A549 (cell line): ENCODE measurements at places on chromosomes 12 and 14. TPM values are rescaled to one million over a fixed set of nuclear protein-coding genes. Genes with fewer than 3 reads are reported as not detected.

DNA sequence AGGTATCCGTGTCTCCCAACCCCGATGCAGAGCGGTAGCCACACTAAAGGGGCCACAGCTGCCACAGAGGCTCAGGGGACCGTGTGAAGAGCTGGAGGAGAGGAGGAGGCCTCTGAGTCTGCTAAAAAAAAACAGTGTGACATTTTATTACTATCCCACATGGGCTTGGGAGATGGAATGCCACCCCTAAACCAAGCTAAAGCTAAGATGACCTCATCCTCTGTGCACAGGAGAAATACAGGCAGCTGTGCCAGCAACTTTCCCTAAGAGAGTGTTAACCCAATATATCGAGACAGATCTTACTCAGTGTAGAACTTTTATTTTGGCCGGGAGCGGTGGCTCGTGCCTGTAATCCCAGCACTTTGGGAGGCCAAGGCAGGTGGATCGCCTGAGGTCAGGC is 18.0 kb downstream of the BCL2L14 start:
- DNase-seq = no peak

DNA sequence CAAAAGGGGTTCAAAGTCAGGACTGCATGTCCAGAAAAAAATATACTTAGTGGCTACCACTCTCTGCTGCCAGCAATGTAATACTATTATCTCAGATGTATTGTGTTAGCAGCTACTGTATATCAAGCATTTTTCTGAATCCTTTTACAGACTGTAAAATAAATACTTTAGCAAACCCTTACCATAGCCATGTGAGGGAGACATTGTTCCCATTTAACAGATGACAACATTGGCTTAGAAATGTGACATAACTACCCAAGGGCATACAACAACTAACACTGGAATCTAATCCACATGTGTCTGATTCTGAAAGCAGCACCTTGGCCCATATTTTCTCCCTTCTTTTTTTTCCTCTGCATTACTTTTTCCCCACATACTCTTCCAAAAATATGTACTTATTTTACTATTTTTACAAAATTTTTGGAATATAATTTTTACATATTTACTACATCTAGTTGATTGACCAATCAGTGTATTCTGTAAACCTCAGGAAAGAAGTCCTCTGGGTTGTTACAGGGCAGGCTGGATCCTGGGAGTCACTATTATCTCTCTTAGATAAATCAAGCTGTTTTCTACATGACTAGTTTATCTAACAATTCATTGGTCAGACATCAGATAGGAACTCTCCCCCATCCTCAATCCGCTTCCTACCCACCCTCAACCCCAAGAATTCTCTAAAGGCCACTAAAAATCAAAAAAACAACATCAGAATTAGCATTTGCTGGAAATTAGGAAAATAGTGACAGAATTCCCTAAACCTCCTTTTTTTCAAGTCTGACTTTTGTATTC is 154.1 kb downstream of the BTG1 start:
- DNase-seq = no peak

- DNase-seq = no peak
Measured at GRCh38 chr12:57158665-57159064, 11.2 kb upstream of the LRP1-AS start.

DNA sequence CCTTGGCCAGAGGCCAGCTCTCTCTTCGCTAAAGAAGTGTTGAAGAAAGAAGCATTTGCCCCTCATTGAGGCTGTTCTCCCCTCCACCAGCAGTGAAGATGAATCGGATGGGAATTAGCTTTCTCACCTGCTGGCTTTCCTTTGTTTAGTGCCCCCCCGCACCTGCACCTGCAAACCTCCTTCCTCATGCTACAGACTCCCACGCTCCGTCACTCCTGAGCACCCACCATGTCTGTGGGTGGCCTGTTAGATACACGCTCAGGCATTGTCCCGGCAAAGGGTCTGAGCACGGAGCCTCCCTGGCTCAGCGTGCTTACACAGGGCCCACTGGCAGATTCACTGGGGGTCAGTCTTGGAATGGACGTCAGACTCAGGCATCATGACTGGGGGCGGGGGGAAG is 121.6 kb downstream of the GLT1D1 start:
- DNase-seq = no peak

GRCh38 chr14:75979648-75980565 is 1.9 kb downstream of the TGFB3 start:
- no peak for DNase-seq

DNA sequence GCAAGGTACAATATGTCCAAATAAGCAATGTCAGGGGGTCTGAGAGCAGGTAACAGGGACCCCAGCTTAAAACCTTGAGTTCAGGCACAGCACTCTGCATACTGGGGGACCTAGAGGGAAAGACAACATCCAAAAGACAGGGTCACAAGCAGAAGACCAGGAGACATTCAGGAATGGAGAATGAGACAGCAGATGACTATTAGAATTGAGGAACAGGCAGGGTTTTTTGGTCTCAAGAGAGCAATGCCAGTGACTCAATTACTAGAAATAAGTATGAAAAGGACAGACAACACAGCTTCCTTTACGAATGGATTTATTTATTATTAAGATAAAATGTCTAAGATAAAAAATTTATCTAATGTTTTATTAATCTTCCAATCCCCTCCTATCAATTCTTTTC is 223.0 kb downstream of the PTPRO start:
- DNase-seq = no peak

DNA sequence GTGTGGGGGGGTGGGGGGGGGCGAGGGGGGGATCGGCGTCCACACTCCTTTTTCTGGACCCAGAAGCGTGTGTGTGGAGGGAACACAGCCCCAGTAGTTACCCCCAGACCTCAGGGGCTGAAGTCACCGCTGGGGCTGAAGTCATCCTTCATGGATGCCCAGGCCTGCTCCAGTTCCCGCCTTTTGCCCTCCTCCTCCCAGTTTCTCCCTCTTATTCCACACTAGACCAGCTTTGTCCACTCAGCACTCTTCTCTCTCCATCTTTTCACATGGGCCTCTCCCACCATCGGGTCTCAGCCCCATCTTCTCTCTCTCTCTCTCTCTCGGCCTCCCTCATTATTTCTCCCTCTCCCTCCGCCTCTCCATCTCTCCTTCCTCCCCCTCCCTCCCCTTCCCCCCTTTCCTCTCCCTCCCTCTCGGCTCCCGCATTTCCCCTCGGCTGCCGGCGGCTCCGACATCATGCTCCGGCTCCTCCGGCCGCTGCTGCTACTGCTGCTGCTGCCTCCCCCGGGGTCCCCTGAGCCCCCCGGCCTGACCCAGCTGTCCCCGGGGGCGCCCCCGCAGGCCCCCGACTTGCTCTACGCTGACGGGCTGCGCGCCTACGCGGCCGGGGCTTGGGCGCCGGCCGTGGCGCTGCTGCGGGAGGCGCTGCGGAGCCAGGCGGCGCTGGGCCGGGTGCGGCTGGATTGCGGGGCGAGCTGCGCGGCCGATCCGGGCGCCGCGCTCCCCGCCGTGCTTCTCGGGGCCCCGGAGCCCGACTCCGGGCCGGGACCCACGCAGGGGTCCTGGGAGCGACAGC is at the start of gene P3H3:
TSS of gene P3H3 (plus strand) at position 426 of the 799 bp plus-strand sequence. CDS start at position 460, 34 bp downstream.
- DNase-seq = peak; percentile 65

DNA sequence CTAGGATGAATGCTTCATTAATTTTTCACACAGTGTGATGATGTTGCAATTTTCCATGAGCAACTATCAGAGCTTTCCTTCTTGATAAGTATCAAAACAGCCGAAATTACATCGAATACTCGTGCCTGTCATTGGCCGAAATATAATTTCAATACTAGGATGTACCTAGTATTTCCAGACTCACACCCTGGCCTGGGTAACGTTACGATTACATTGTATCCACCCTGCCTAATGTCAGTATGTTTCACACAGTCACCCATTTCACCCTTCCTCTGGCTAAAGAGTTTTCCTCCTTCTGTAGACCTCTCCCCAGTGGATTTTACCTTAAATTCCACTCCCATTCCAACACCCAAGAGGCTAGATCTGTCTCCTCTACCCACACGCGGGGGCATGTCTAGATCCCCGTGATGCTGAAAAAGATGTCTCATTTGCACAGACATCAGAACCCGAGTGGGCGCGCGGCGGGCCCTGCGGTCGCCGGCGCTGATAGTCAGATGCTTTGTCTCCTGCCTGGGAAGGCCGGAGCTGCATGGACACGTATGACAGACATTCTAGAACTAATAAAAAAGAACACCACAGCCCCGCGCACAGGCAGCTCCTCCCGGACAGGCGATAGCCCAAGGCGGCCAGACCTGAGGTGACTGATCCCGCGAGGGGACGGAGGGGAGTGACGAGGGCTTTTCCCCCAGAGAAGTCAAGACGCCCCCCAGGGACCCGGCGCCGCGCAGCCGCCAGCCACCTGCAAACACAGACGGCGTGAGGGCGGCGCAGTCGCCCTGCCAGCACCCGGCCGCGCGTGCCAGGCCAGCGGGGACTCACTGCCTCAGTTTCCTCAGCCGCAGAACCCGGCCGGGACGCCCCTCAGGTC is 723 bp downstream of the KIF21A start:
- DNase-seq = peak; percentile 10

DNA sequence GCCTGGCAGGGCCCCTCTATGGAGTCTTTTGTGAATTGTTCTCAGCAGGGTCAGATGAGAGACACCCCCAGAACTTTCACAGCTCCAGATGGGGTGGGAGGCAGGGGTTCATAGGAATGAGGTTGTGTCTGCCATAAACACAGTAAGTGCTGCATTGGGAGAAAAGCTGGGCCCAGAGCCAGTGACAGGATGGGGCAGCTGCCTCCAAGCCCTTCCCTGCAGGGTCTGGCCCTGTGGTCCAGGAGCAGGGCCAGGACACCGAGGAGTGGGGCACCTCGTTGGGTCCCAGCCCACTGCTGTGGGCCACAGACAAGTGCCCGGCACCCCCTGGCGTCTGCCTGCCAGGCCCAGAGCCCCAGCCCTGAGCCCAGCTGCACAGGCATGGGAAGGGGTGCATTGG is 13.3 kb downstream of the INF2 start:
- DNase-seq = no peak

DNA sequence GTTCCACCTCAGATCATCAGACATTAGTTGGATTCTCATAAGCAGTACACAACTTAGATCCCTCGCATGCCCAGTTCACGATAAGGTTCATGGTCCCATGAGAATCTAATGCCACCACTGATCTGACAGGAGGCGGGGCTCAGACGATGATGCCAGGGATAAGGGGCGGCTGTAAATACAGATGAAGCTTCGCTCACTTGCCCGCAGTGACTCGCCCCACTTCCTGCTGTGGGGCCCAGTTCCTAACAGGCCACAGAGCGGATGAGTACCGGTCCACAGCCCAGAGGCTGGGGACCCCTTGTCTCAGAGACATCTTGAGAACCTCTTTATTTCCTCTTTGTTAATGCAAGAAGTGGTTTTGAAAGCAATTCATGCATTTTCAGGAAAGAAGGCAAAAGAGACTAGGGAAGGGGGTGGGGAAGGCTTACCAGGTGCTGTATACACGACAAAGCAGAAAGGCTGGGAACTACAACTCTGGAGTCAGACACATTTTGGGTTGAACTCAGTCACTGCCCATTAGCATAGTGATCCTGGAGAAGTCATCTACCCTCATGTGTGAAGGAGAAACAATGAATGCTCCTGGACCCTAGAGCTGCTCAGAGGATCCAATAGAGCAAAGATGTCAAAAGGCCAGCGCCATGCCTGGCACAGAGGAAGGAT is 68.7 kb downstream of the EID3 start:
- no peak for DNase-seq

- DNase-seq = no peak
Measured at GRCh38 chr14:74904635-74905503, 18.2 kb downstream of the RPS6KL1 start.

GRCh38 chr14:88323523-88324199 is 592 bp upstream of the KCNK10 start:
- DNase-seq = no peak

The NAV3 gene
- polyA plus RNA-seq = 8.6 to 12.8 TPM (median 9.9 TPM) in 3 replicates

The ASB2 gene
- 0.07 to 0.16 TPM (median 0.10 TPM) in 3 replicates for polyA plus RNA-seq

The PTHLH gene
- 7.7 to 13.4 TPM (median 10.9 TPM) in 3 replicates for polyA plus RNA-seq

The LALBA gene
- not detected in 3 replicates for polyA plus RNA-seq
